ENCODE measurements at places on chromosomes 1 and 21.

DNA sequence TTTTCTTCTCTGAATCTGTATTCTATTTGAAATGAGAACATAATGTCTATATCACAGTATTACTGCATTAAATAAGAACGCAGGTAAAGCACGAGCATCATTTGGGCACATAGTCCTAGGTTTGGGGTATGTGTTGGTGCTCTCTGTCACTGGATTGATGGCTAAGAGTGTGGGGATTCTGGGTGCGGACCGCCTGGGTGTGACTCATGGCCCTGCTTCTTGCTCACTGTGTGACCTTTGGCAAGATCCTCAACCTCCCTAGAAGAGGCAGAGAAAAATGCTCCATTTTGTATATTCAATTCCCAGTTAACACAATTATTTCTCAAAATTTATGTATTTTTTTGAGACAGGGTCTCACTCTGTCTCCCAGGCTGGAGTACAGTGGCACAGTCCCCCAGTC lies 99.7 kb downstream of the LAMC2 start:
- DNase-seq: no peak

- no peak for DNase-seq
Observed at GRCh38 chr1:197986817-197987216, 69.6 kb downstream of the LHX9 start.

DNA sequence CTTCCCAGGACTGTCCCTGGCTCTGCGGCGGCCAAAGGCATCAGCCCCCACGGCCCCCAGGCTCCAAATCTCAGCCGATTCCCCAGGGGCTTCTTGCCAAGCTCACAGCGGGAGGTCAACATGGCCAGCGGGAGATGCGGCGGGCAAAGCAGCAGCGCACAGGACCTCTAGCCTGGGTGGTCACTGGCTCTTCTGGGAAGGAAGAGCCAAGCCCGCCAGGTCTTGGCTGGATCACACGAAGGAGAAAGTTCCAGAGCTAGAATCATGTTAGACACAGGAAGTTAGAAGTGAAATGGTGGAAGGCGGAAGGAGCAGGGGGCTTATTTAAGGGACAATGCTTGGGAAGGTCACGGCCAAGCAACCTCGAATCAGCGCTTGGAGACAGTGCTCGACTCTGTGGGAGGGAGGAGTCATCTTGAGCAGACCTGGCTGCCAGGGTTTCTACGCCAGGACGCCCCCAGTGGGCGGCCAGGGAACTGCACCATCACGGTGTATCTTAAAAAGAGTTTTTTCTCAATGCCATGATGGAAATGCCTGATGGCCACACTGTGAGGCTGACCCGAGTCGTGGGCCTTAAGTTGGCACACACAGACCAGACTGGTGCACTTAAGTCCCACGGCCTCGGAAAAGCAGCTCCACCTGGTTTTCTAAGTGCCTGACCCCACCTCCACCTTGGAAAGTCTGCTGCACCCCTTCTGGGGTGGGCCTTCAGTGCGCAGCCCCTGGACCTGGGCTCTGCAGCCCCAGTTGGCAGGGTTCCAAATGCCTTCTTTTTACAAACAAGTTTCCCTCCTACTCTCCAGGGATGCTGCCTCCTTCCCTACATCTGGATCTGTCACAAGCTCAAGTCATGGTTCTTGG lies 29.3 kb downstream of the SLC66A1 start:
- DNase-seq: no peak

GRCh38 chr1:86696522-86696921 lies 7.9 kb upstream of the SH3GLB1 start:
- no peak for DNase-seq

- DNase-seq: no peak
Observed at GRCh38 chr1:21510113-21510493, 880 bp downstream of the ALPL start.

DNA sequence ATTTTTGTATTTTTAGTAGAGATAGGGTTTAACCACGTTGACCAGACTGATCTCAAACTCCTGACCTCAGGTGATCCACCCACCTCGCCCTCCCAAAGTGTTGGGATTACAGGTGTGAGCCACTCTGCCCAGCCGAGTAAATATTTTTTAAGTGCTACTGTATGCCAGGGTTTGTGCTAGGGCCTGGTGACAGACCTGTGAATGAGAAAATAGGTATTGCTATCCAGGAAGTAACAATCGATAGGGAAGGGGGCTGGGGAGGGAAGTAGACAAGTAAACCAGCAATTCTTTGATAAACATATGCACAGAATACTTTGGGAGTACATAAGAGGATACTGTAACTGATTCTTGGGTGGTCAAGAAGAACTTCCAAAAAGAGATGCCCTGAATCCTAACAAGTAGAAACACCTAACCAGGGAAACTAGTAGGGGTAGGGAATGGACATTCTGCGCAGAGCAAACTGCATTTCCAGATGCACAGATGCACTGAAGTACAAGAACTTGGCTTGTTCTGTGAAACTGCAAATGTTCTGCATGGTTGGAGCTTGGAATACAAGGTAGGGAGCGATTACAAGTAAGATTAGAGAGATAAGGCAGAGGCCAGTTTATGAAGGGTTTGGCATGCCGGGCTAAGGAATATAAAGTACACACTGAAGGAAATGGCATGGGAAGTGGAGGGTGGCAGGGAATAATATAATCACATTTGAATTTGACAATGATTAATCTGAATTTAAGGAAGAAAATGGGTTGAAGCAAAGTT lies 19.0 kb upstream of the DOCK7 start:
- no peak for DNase-seq

GRCh38 chr1:192977089-192977706 lies 82.0 kb downstream of the UCHL5 start:
- DNase-seq: no peak

GRCh38 chr1:225766967-225767633 lies 10.5 kb upstream of the SRP9 start:
- peak; percentile 78 for DNase-seq

DNA sequence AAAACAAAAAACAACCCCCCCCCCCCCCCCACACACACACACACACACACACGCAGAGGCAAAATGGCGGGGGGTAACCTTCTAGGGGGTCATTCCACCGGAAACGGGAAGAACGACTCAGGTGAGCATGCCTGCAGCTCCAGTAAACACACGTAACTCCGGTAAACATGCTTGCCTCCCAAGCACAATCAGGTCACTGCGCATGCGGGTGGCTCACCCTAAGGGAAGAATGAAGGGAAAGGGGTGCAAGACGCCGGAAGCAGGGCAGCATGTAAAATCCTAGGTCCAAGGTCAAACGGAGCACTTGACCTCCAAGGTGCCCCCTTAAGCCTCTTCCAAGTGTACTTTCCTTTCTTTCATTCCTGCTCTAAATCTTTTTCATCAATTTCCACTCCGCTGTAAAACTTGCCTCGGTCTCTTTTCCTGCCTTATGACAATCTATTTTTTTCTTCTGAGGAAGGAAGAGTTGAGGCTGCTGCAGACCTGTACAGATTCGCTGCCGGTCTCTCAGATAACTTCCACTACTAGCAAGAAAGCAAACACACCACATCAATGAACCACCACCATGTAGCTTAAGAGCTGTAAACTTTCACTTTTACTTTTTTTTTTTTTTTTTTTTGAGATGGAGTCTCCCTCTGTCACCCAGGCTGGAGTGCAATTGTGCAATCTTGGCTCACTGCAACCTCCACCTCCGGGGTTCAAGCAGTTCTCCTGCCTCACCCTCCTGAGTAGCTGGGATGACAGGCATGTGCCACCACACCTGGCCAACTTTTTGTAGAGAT lies 21.0 kb upstream of the CBR3 start:
- no peak for DNase-seq

DNA sequence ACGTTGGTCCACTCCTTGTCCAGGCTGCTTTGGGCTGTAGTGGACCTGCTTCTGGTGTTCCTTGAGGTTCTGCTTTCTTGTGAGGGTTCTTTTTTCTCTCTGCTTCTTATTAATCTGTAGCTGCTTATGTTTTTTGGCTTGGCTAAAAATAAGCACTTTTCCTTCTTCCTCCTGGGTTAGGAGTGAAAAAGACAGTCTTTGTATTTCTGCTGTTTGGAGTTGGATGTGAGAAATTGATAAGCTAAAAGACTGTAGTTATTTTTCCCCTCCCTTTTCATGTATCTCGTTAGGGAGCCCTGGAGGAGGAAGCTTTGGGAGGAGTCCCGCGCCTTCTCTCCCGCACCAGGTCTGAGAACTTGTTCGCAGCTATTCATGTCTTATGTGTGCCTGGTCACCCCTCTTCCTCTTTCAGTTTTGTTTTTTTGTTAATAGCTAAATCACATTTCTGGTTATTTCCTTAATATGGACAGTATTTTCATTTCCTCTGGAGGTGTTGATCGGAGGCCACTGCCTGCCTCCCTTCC lies 79.0 kb downstream of the GALNT2 start:
- no peak for DNase-seq

GRCh38 chr1:167158111-167158812 lies 62.4 kb upstream of the POU2F1 start:
- DNase-seq: no peak

- DNase-seq: no peak
Observed at GRCh38 chr21:27831816-27832569, 865.1 kb upstream of the ADAMTS5 start.

DNA sequence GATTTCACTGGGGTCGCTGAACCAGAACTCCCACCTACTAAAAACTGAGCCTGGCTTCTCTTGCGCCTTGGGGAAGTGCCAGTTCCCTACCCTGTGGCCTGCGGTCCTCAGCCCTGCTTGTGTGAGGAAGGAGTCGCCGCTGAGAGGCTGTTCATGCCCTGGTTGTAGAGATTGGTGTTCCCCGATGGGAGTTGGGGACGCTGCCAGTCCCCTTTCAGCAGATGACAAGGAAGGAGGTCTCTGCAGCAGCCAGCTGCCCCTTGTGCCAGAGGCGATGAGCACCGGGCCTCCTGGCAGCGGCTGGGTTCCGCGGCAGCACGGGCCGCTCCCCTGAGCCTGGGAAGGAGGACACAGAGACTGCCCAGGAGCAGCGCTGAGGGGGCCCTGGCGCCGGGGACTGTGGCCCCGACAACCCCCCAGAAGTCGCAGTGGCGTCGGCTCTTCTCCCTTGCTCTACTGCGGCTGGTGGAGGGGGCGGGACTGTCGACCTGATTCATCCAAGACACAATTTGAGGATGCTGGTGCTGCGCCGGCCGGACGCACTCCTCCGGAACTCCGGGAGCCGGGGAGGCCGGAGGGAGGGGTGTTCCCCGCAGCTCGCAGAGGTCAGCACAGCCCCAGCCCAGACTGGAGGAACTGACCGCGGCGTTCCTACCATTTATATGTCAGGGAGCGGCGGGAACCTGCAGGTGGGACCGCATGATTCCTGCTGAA lies 12.0 kb upstream of the ADORA3 start:
- peak; percentile 87 for DNase-seq

DNA sequence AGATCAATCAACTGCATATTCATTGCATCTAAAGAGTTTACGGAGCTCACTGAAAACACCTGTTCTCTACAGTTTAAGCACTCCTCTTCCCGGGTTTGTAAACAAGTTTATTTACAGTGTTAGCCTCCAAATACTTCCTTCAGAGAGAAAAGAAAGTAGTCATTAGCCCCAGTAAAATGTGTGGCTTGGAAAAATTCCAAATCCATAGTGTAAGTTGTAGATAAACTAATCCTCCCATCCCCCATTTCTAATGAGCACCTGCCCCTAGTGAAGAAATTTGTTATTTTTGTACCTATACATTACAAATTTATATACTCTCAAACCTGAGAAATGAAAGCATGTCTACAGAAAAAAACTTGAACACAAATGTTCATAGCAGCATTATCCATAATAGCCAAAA lies 21.9 kb downstream of the PUM1 start:
- no peak for DNase-seq

- DNase-seq: no peak
Observed at GRCh38 chr1:87130438-87130837, 198.2 kb upstream of the LMO4 start.

DNA sequence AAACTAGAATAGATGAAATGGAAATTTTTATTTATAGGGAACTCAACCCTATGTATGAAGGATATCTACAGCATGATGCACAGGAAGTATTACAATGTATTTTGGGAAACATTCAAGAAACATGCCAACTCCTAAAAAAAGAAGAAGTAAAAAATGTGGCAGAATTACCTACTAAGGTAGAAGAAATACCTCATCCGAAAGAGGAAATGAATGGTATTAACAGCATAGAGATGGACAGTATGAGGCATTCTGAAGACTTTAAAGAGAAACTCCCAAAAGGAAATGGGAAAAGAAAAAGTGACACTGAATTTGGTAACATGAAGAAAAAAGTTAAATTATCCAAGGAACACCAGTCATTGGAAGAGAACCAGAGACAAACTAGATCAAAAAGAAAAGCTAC lies 7.9 kb downstream of the USP1 start:
- no peak for DNase-seq

DNA sequence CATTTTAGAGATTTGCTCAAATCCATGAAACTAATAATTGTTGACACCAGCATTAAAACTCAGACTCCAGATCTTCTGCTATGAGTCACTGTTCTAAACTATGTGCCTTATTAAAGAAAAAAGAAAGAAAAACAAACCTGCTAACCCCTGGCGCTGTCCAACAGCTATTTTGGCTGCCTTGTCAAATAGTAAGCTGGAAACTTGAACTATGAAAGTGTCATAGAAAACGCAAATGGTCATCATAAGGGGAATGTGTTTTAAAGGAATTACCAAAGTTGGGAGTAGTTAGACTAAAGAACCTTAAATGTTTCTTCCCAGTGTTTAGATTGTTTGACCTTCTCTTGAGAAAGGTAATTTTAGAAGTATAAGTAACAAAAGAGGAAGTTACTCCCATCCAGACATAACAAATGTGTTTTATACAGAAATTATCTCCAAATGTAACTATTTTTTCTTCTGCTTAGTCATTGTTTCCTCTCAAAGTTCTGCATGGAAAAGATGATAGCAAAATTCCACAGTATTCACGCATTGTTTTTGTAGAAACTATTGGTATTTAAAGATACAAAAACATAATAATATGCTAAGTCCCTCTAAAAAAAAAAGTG lies 272.4 kb downstream of the TPR start:
- no peak for DNase-seq

DNA sequence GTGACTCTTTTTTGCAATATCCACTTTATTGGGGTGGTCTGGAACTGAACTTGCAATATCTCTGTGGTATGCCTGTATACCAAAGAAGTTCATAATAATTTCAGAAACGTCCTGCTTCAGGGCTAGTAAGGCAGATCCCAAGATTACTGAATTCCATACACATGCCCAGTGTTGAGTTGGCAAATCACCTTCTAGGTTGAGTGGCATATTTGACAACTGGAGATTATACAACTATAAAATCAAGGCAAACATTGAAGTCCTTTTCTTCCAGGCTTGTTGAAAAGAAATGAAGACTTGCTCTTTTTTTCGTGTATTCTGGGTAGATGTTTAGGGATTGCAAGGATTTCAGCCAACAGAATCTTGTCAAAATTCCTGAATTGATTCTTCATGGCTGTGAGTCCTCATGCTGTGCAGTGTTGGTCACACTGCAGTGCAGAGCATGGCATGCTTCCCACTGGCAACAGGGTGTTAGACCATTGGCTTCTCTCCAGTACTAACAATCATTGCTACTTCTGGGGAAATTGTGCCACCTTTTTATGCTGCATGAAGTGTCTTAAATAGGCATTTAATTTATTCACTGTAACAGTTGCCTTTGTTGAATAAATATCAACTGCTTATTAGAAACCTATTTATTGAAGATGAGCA lies 367.1 kb upstream of the ADGRL4 start:
- no peak for DNase-seq
